ENCODE measurements at places on chromosomes 2 and 18. TPM values are rescaled to one million over a fixed set of nuclear protein-coding genes. Genes with fewer than 3 reads are reported as not detected.
A peak's percentile ranks its signal among the peaks of the same experiment; 100 is the strongest.

DNA sequence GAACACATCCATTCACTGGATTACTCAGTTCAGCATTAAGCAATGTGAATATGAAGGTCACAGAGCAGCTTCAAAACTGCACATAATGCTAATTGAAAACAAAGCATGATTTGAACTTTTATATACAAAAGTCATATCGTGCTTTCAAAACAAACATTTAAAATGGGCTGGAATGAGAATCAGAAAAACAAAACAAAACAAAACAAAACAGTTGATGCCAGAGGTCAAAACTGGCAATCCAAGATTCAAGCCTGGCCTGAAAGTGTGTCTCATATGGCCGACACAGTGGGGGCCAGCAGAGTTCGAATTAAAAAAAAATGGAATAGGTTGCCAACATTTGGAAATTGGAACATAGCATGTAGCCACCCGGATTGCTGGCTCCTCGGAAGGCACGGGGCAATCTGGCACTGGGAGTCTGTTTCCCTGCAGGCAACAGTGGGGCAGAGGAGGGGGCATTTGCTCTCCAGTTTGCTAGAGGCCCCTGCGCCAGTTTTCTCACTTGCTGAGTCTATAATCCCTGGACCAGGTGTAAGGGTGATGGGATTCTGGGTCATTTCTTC lies 294.4 kb downstream of the ZNF521 start:
- DNase-seq, result no peak

RBKS gene
- total RNA-seq, result 0.42 TPM

- DNase-seq, result peak; percentile 77
Measured at GRCh38 chr18:45879681-45880655, 54.5 kb downstream of the SIGLEC15 start.

- no peak for DNase-seq
Measured at GRCh38 chr2:239824866-239825704, 200.1 kb downstream of the NDUFA10 start.

- no peak for DNase-seq
Measured at GRCh38 chr2:112141626-112142007, 3.4 kb downstream of the FBLN7 start.

DNA sequence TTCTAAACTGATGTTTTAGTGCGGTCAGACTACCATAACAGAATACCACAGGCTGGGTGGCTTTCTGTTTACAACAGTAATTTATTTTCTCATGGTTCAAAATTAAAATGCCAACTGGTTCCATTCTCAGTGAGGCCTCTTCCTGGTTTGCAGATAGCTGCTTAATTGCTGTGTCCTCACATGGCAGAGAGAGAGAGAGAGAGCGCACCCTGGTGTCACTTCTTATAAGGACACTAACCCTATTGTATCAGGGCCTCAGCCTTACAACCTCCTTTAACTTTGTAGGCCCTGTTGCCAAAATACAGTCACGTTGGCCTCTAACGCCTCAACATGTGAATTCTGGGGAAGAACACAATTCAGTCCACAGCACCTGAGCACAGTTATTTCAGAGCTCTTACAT lies 37.5 kb upstream of the ZNF385B start:
- DNase-seq, result peak; percentile 72

- peak; percentile 37 for DNase-seq
Measured at GRCh38 chr2:159998961-159999360, 63.5 kb downstream of the PLA2R1 start.

LRP2 gene
- total RNA-seq, result not detected

- DNase-seq, result peak; percentile 52
Measured at GRCh38 chr2:102619414-102620319, at the start of gene SLC9A2. Gene SLC9A2, plus strand, starts transcription at chr2:102619553. Its CDS starts 296 bp downstream, at chr2:102619849.
